ENCODE measurements at places on chromosomes 16 and 17. TPM values are rescaled to one million over a fixed set of nuclear protein-coding genes. Genes with fewer than 3 reads are reported as not detected.

Gene TMC8
- not detected for total RNA-seq

Gene ADORA2B
- 13.6 TPM for total RNA-seq

Gene HSPB9
- not detected for total RNA-seq

Gene DYNLRB2
- total RNA-seq: not detected

Gene APRT
- total RNA-seq: 60.5 TPM

Gene KRTAP4-9
- 0.12 TPM for total RNA-seq

Gene TBC1D28
- not detected for total RNA-seq

Gene SPHK1
- total RNA-seq: 79.2 TPM

Gene BIRC5
- 41.4 TPM for total RNA-seq

Gene OR2C1
- 0.25 TPM for total RNA-seq

Gene TPSD1
- total RNA-seq: not detected

Gene TM4SF5
- total RNA-seq: not detected

Gene CACNG5
- total RNA-seq: not detected

Gene PDIA2
- 0.12 TPM for total RNA-seq

Gene SSTR5
- not detected for total RNA-seq

Gene SLC2A4
- total RNA-seq: under 0.01 TPM

Gene CCL7
- total RNA-seq: 0.89 TPM

Gene CARD14
- total RNA-seq: under 0.01 TPM

Gene CRHR1
- total RNA-seq: not detected

Gene ADAD2
- not detected for total RNA-seq

Gene MMP25
- total RNA-seq: 0.11 TPM

Gene CD300LG
- not detected for total RNA-seq

Gene NAA60
- total RNA-seq: 10.6 TPM

Gene ANKFN1
- not detected for total RNA-seq

Gene LDHD
- 2.1 TPM for total RNA-seq

Gene EFCAB5
- 0.37 TPM for total RNA-seq

All from uterine smooth muscle cell (primary cell).